ENCODE measurements at places on chromosomes 16 and 17.

- no peak for DNase-seq
These were observed 44.6 kb downstream of the RMI2 start for GRCh38 chr16:11389631-11390565.

DNA sequence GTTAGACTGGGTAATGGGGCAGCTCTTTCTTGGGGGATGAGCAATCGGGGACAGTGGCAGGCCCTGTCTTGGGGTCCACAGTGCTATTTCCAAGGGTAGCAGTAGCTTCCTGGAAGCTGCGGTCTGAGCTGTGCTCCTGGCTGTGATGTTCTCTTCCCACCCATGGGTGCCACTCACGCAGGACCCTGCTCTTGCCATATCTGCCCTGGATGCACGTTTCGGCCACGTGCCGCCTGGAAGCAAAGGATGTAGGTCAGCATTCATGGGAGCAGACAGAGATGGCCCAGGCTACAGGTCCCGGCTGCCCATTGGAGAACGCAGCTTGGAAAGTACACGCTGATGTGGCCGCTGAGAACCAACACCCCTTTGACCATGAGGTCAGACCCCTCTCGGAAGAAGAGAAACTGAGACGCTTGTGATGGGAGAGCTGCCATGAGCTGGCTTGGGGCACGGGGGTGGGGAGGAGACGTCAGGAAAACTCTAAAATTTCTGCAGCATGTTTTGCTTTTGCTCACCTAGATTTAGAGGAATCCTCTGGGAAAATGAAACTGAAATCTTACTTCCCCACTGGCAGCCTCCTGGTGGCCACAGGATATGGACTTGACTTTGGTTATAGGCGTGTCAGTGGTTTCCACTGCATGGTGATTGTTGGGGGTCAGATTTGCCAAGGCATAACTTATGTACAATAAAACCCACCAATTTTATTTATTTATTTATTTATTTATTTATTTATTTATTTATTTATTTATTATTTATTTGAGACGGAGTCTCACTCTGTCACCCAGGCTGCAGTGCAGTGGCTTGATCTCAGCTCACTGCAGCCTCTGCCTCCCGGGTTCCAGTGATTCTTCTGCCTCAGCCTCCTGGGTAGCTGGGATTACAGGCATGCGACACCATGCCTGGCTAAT is 36.2 kb upstream of the IRF8 start:
- DNase-seq = no peak

DNA sequence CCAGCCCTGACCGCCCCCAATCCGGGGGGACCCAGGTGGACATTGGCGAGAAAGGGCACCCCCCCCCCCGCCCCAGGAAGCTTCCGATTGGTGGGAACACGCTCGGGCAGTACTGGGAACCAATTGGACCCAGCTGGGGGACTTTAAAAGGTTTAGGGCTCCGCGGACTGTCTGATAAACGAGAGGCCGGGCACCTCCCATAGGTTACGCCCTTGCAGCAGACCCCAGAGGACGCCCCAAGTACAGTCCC is 245 bp downstream of the TMEM256 start:
- DNase-seq = no peak

GRCh38 chr17:13353590-13353989 is 248.1 kb downstream of the HS3ST3A1 start:
- DNase-seq = no peak

- DNase-seq = no peak
These were observed 8.8 kb downstream of the JUP start for GRCh38 chr17:41777574-41778188.

DNA sequence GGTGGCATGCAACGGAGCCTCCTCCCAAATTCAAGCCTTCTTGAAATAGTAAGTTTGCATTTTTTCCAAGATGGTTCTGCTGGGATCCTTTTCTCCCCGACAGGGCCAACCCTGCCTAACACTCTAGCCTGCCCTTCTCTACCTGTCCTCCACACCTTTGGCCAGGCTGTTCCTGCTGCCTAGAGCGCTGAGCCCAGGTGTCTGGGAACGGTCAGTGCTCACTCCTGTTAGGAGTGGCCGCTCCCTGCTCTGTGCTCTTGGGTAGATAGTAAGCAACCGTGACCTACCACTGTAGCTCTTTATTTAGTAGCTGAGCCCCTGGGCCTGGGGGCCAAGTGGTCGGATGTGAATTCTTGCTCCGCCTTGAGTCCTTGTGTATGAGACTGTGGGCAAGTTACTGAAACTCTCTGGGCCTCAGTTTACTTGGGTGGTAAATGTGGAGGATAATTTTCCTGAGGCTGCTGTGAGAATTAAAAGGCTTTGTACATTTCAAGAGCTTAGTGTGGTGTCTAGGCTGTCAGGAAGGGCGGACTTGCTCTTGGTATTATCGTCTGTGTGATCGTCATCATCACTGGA is 44.0 kb upstream of the GSE1 start:
- no peak for DNase-seq

- no peak for DNase-seq
These were observed 115.6 kb downstream of the SDK2 start for GRCh38 chr17:73528679-73529078.

GRCh38 chr17:54932711-54933110 is 32.1 kb downstream of the TOM1L1 start:
- no peak for DNase-seq

DNA sequence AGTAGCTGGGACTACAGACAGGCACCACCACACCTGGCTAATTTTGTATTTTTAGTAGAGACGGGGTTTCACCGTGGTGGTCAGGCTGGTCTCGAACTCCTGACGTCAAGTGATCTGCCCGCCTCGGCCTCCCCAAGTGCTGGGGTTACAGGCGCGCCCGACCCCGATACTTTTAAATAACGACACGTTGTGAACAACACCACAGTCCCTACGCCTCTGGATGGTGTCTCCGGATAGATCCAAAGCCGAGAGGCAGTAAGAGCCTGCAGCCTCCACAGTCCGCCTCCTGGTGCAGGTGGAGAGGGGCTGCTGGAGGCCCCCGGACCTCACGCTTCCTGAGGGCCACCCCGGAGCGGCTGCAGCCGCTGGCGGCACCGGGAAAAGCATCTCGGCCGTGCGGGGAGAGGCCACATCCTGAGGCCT is 741 bp upstream of the TLCD3A start:
- DNase-seq = no peak

DNA sequence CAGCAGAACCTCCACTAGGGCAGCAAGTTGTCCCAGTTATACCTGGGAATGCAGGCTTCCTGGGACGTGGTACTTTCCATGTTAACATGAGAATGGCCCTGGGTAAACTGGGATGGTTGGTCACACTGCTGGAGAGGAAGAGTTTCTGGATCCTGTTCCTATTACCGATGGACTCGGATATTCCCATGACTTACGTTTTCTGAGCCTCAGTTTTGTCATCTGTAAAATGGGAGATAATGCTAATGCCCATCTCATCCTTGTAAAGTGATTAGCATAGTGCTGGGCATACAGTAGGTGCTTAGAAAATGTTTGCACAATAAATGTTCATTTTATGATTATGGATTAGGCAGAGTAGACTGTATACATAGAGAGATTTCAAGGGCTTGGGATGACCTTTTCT is 280.9 kb upstream of the EEF2KMT start:
- DNase-seq = no peak

GRCh38 chr16:29307598-29308507 is 98.7 kb downstream of the NPIPB11 start:
- DNase-seq = no peak

GRCh38 chr17:15888436-15888835 is 56.5 kb upstream of the ADORA2B start:
- DNase-seq = no peak

DNA sequence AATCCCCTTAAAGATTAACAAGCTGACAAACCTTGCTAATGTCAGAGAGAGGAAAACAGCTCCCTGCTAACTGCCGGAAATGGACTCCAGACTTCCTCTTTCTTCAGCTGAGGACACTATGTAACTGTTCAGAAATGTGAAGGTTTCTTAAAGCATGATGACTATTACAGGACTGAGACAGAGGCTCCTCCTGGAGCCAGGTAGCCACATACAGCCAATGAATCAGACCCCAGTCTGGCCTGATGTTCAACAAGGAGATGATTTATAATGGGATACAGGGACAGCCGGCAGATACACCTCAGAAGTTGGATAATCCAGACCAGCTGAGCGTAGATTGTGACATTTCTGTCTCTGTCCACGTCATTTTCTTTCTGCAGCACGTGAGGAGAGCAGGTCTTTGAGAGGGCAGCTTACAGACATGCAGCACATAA is 216.2 kb downstream of the HS3ST3A1 start:
- DNase-seq = no peak

DNA sequence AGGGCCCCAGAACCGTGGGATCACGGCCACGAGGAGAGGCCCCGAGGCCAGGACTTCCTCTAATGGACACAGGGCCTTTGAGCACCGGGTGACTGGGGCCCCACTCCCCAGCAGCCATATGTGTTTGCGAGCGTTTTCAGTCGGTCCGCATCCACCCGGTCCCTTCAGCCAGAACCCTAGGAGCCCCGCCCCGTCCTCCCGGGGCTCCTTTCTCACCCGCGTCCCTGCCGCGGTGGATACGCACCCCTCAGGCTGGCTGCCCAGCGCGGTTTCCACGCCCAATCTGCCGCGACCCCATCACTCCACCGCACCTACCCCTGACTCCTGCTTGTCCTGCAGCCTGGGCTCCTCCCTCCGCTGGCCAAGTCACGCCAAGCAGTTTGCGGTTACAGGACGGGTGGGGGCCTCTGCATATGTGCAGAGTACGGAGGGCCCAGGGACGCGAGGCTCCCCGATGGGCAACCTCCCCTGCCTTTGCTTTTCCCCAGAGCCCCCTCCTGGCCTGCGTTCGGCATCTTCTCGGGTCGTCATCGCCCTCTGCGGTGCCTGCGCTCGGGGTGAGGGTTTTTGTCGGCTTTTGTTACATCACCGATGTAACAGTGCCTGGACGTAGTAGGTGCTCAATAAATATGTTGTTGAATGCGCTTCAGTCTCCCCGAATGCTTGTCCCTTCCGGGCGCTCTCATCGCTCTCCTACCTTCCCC is 1.0 kb upstream of the TTYH2 start:
- peak; percentile 35 for DNase-seq

GRCh38 chr17:14513835-14514234 is 213.0 kb downstream of the HS3ST3B1 start:
- no peak for DNase-seq

GRCh38 chr17:73770115-73770848 is 126.0 kb upstream of the SDK2 start:
- peak; percentile 14 for DNase-seq

Measured in RPMI8226 (cell line).